Large intestine (tissue), 12 donors: ENCODE measurements at places on chromosomes 7 and 10. TPM values are rescaled to one million over a fixed set of nuclear protein-coding genes. Genes with fewer than 3 reads are reported as not detected.

GRCh38 chr10:65964205-65964604 is 961.6 kb upstream of the LRRTM3 start:
- no peak overlapping the region for H3K4me3 ChIP-seq
- no peak for DNase-seq
- no peaks in the 10 kb centered on the region for H3K4me1 ChIP-seq
- H3K36me3 ChIP-seq = no peaks in the 10 kb centered on the region
- H3K27ac ChIP-seq = no peak overlapping the region

GRCh38 chr10:47354165-47354564 is 6.0 kb downstream of the RBP3 start:
- no peaks in the 10 kb centered on the region for H3K27me3 ChIP-seq
- H3K4me1 ChIP-seq = no peaks in the 10 kb centered on the region
- no peaks in the 10 kb centered on the region for H3K36me3 ChIP-seq
- H3K4me3 ChIP-seq = no peak overlapping the region

PKD2L1 gene
- 0.48 TPM for polyA plus RNA-seq

GRCh38 chr7:66886152-66886551 is 34.9 kb upstream of the TMEM248 start:
- H3K4me1 ChIP-seq = no peaks in the 10 kb centered on the region
- H3K27me3 ChIP-seq = no peaks in the 10 kb centered on the region
- H3K4me3 ChIP-seq = no peak overlapping the region
- H3K36me3 ChIP-seq = peaks cover 11% of the 10 kb centered on the region
- no peak for DNase-seq

LRRC61 gene
- polyA plus RNA-seq = 22.8 TPM

ADD3 gene
- polyA plus RNA-seq = 418 TPM

GRCh38 chr7:80263333-80263732 is 128.7 kb downstream of the GNAI1 start:
- no peaks in the 10 kb centered on the region for H3K36me3 ChIP-seq
- no peaks in the 10 kb centered on the region for H3K27me3 ChIP-seq
- no peak for DNase-seq
- no peaks in the 10 kb centered on the region for H3K4me1 ChIP-seq
- no peak overlapping the region for H3K4me3 ChIP-seq

DNA sequence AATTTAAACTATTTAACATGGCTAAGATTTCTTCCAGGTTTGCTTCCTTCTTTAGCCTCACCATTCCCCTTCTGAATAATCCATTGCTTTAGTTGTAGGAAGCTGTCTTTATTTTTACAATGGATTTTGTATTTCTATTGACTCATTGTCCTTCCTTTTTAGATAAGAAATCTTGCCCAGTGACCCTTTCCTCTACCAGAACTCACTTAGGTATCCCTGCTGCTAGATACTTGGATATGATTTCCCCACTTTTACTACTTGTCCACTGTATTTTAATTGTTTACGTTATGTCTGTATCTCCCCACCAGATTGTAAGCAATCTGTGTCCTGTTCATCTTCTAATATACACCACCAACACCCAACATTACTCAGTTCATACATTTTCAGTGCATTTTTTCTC is 47.7 kb upstream of the MDFIC start:
- DNase-seq = no peak
- no peak overlapping the region for H3K27ac ChIP-seq
- H3K36me3 ChIP-seq = no peaks in the 10 kb centered on the region
- H3K4me1 ChIP-seq = no peaks in the 10 kb centered on the region

OR2AE1 gene
- 0.13 TPM for polyA plus RNA-seq

TAC1 gene
- 12.9 TPM for polyA plus RNA-seq

DNA sequence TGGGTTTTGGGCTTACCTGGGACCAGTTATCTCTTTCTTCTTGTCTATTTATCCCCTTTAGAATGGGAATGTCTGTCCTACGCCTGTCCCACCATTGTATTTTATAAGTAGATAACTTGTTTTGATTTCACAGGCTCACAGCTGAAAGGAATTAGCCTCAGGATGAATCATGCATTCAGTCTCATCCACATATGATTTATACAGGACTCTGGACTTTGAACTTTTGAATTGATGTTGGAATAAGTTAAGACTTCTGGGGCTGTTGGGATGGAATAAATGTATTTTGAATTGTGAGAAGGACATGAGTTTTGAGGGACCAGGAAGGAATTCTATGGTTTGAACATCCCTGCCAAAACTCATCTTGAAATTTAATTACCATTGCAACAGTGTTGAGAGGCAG is 112.6 kb downstream of the AMPH start:
- H3K36me3 ChIP-seq = no peaks in the 10 kb centered on the region
- H3K4me1 ChIP-seq = no peaks in the 10 kb centered on the region
- H3K27ac ChIP-seq = no peak overlapping the region
- H3K27me3 ChIP-seq = no peaks in the 10 kb centered on the region
- no peak for DNase-seq

- H3K27ac ChIP-seq = no peak overlapping the region
- no peaks in the 10 kb centered on the region for H3K4me1 ChIP-seq
- no peaks in the 10 kb centered on the region for H3K36me3 ChIP-seq
- no peak overlapping the region for H3K4me3 ChIP-seq
- no peaks in the 10 kb centered on the region for H3K27me3 ChIP-seq
- DNase-seq = no peak
Observed at GRCh38 chr7:79909176-79909575, 225.5 kb upstream of the GNAI1 start.
